ENCODE measurements at places on chromosomes 7 and 10.

DNA sequence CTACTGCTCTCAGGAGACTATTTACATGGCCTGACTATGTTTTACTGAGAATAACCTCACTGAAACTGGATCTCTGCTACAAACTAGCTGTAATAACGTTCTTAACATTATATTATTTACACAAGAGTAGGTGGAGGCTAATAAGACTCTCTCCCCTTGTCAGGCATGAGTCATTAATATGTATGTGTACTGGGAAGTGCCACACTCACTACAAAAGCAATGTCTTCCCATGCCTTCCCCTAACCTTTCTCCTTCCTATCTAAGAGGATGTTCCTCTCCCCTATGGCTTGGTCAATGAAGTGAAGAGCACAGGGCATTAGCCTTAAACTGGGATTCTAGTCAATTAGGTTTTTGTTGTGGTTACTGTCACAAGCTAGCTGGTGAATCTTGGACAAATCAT, 147.9 kb downstream of the DGKB start:
- no peak for DNase-seq

- DNase-seq = no peak
Measured at GRCh38 chr7:41688012-41688625, 14.8 kb downstream of the INHBA start.

DNA sequence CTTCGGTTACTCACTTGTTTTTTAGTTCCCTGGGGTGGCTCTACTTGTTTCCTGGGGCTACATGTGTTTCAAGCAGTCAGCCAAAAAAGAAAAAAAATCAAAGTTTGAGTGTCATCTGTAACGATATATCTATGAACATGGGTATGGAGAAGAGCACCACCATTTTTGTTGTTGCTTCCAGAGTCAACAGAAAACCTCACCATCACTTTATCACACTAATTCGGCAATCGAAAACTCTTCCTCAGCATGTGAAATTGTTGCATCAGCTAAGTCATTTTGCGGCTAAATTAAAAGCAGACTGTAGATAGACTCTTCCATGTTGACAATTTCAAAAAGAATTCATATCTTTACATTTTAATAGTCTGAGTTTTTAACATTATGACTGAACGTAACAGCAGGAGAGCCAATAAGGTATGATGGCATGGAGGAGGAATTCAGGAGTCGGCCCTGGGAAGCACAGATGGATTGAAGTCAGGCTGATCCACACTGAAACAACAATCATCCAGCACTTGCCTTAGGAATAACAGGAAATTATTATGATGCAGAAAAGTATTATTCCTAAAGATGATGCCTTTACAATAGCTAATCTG, 455.7 kb upstream of the KLF6 start:
- no peak for DNase-seq

GRCh38 chr10:77768039-77768438, 130.4 kb upstream of the KCNMA1 start:
- DNase-seq = no peak

DNA sequence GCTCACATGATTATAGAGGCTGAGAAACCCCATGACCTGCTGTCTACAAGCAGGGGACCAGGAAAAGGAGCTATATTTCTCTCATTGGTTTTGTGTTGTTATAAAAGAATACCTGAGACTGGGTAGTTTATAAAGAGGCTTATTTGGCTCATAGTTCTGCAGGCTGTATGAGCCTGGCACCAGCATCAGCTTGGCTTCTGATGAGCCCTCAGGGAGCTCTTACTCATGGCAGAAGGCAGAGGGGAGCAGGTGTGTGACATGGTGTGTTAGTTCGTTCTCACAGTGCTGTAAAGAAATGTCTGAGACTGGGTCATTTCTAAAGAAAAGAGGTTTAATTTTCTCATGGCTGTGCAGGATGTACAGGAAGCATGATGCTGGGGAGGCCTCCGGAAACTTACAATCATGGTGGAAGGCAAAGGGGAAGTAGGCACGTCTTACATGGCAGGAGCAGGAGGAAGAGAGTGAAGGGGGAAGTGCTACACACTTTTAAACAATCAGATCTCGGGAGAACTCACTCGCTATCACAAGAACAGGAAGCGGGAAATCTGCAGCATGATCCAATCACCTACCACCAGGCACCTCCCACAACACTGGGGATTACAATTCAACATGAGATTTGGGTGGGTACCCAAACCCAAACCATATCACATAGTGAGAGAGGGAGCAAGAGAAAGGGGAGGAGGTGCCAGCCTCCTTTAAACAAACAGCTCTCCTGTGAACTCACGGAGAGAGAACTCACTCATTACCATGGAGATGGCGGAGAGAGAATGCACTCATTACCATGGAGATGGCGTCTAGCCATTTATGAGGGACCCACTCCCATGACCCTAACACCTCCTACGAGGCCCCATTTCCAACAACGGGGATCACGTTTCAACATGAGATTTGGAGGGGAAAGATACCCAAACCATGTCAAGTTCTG, 133.4 kb downstream of the JCAD start:
- no peak for DNase-seq

DNA sequence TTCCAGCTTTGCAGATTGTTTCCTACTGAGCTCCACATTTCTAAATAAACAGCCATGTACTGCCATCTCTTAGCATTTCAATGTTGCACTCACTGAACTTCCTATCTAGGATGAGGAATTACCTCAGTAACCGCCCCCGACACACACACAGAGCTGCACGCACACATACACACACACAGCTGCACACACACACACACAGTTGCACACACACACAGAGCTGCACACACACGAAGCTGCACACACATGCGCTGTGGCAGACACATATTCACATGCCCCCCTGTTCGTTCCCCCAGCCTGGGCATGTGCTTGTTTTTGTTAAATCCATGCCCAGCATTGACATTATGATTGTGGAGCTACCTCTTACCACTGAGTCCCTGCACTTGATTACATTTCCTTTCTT, 39.6 kb upstream of the CNPY1 start:
- no peak for DNase-seq

DNA sequence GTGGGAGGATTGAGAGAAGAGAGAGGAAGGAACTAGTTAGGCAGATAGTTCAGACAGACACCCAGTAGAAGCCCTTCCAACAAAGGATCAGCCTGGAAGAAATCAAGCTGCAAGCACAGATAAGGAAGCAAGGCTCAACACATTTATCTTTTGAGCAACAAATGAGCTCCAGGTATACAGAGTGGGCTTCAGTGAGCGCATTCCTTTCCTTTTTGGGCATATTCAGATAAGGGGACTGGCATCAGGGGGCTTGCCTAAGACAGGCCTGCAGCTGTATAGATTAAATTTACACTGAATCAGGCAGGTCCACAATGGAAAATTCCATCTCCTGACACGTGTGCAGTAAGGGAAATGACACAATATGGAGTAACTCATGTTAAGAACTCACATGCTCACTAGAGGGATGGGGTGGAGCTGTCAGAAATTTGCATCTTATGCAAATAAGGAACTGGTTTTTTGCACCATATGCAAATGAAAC, 147.2 kb downstream of the AKR1D1 start:
- DNase-seq = no peak

- DNase-seq = no peak
Measured at GRCh38 chr7:116305485-116306408, 95.4 kb downstream of the TES start.

GRCh38 chr10:78502210-78502936, 468.7 kb downstream of the RPS24 start:
- no peak for DNase-seq

DNA sequence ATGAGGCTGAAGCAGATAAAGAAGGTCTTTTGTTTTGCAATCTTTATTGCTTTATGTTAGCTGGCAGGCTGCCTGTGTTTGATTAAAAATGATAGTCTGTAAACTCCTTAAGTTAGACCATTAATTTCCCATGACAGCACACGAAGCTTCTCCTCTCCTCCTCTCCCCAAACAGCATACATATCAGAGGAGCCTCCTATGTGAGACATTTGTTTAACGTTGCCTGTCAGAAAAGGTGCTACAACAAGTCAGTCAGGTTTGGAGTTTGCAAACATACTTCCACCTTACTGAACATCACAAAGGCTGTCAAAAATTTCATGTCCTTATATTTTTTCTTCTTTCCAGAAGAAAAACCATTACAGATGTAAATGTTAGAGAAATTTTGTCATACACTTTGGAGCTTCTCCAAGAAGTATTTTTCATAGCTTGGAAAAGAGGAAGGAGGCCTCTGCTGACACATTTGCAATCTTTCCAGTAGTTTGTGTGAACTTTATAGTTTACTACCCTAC, 393.1 kb downstream of the EXOC4 start:
- DNase-seq = no peak

- DNase-seq = no peak
Measured at GRCh38 chr7:83957333-83957732, 237.3 kb downstream of the SEMA3A start.

GRCh38 chr7:90850066-90850465, 253.9 kb downstream of the CDK14 start:
- no peak for DNase-seq

DNA sequence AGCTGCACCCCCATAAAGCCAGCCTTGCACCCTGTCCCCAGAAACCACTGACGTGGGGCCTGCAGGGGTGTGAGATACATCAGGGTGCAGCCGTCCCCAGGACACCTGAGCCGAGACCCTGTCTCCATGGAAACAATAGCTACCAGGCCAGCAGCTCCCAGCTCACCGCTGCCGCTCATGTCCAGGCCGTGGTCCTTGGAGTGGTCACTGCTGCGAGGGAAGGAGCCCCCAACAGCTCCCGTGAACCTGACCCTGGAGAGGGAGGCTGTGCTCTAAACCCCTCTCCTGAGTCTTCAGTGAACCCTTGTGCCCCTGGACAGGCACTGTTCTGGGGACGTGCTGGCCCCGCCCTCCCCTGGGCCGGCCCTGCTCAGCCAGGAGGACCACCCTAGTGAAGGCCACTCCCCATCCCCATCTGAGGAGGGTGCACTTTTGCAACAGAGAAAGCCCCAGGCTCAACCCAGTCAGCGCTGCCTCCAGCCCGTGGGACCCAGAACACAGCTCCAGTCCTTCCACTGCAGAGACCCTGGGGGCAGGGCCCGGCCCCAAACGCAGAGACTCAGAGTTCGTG, 19.6 kb upstream of the INPP5A start:
- DNase-seq = no peak

- no peak for DNase-seq
Measured at GRCh38 chr7:87920578-87920977, 13.5 kb upstream of the ADAM22 start.

DNA sequence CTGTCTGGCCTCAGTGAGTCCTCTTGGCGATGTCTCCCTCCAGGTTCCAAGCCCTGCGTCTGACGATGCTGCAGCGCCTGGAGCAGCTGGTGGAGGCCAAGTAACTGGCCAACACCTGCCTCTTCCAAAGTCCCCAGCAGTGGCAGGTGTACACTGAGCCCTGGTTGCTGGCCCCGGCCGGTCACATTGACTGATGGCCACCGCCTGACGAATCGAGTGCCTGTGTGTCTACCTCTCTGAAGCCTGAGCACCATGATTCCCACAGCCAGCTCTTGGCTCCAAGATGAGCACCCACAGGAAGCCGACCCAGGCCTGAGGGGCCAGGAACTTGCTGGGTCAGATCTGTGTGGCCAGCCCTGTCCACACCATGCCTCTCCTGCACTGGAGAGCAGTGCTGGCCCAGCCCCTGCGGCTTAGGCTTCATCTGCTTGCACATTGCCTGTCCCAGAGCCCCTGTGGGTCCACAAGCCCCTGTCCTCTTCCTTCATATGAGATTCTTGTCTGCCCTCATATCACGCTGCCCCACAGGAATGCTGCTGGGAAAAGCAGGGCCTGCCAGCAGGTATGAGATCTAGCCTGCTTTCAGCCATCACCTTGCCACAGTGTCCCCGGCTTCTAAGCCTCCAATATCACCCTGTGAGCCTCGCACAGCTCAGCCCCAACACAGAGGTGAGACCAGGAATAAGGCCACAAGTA, 7.3 kb upstream of the ZNF22 start:
- DNase-seq = no peak

DNA sequence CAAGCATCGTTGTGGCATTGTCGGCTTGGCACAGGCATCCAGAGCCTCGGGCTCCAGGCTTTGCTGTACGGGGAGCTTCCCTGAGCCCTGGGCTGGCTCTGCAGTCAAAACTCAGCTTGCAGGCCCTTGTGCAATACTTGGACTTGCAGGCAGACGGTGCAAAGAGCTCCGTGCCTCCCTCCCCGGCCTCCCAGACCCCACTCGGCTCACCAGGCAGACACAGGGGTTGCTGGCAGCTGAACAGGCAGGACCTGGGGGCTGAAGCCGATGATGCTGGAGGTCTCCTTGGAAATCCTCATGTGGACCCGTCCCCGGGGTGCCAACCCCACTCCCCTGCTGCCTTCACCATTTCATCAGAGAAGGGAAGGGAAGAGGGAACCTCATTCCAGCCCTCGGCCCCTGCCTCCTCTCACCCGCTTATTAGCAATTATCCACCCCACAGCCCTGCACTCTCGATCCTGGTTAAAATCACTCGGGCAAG, 59.6 kb upstream of the GNA12 start:
- DNase-seq = no peak

- DNase-seq = no peak
Measured at GRCh38 chr7:2792856-2793487, 51.1 kb downstream of the GNA12 start.

GRCh38 chr10:90041585-90041984, 340.2 kb downstream of the KIF20B start:
- no peak for DNase-seq

DNA sequence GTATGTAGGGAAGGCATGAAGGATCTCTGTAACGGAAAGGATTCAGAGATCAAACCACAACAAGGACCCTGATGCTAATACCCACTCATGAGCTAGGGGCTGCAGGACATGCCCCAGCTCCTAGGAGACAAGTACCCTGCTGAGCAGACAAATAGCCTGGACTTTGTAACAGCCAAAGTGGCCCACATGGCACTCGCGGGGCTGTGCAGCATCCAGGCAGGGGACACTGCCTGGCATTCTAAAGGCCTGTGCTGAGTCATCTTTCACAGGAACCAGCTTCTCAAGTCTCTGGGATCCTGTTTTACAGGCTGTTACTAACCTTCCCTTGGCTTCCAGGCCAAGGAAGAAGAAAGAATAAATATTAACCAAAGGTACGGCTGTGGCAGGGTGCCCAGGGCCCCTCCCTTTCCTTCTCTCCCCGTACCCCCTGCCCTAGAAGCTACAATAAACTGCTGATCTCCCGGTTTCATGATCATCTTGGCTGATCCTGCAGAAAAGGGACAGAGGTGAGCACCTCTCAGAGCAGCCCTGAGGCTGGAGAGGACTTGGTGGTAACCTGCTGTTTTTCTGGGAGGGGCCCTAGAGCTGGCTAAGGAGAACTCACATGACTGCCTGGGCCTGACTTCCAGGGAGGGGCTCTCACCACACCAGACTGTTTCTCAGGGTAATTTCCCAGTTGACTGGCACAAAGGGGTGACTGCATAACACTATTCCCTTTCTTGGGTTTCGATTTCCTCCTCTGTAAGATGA, 4.2 kb upstream of the RPEL1 start:
- DNase-seq = no peak

GRCh38 chr10:72665925-72666324, 26.0 kb upstream of the MCU start:
- DNase-seq = no peak

- DNase-seq = no peak
Measured at GRCh38 chr10:91797048-91797690, 1.1 kb upstream of the TNKS2 start.

GRCh38 chr10:22988581-22989360, 60.9 kb downstream of the ARMC3 start:
- DNase-seq = peak; percentile 29

GRCh38 chr10:59879363-59879913, 26.9 kb downstream of the CCDC6 start:
- DNase-seq = no peak

Measured in GM12891 (cell line).